ENCODE measurements at places on chromosomes 1 and 21.

DNA sequence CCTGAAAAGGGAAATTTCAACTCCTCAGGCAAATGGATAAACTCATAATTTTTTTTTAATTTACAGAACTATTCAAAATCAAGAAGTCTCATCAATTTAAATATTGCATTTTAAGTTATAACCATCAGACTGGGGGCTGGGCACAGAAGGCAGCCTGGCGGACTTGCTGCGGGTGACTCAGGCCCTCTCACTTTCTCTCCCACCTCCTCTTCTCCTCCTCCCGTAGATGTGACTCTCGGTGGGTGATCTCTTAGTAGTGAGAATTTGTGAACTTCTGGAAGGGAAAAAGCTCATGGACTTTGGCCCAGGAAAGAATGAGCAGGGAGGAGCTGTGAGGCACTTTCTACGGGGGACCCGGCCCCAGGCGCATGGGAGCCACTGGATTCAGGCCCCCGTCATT, 32.9 kb downstream of the CLIC6 start:
- no peak for DNase-seq

DNA sequence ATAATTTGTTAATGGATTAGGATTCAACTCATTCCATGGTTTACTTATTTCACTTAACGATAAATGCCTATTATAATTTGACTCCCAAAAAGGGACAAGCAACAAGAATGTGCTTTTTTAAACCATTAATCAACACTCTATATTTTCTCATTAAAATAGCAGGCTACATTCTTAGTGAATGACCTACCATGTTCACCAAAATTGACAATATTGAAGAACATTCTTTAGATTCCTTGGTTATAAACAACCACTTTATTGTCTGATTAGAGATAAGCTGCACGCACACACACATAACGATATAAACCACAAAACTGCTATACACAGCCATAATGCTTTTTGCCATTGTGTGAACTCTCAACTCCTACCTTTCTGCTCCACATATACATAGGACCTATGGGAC, 75.4 kb upstream of the LRRC7 start:
- no peak for DNase-seq

DNA sequence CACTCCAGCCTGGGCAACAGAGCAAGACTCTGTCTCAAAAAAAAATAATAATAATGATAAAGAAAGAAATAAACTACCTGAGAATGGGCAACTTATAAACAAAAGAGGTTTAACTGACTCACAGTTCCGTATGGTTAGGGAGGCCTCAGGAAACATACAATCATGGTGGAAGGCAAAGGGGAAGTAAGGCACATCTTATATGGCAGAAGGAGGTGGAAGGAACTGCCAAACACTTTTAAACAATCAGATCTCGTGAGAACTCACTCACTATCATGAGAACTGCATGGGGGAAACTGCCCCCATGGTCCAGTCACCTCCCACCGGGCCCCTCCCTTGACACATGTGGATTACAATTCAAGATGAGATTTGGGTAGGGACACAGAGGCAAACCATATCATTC, 6.3 kb upstream of the EGLN1 start:
- no peak for DNase-seq

DNA sequence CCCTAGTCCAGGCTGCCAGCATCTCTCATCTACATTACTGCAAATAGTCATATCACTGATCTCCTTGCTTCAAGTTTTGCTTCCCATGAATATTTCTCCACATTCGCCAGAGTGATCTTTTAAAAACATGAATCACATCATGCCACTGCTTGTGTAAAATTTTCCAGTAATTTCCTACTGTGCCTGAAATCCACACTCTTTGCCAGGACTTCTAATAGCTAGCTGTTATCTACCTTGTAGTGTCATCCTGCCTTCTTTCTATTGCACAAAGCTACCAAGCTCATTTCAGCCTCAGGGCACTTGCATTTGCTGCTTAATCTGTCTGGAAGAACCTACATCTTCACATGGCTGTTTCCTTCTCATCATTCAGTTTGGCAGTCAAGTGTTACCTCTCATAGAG, 33.9 kb upstream of the ZNF362 start:
- no peak for DNase-seq

GRCh38 chr1:94245747-94246438, 8.5 kb upstream of the ARHGAP29 start:
- no peak for DNase-seq

DNA sequence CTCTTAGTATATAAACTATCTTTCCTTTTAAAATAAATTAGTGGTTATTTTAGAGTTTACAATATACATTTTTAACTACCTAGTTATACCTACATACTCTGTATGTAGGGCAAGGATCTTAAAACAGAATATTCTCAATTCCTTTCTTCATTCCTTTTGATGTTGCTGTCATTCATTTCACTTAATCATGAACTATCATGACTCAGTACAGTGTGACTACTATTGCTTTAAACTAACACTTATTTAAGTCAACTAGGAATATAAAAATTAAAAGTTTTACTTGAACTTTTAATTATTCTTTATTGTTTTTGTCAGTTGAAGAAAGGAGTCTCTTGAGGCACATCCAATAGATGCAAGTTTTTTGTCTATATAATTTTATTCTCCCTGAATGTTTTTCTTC, 726.4 kb downstream of the BRINP3 start:
- no peak for DNase-seq

GRCh38 chr1:178682886-178683285, 42.2 kb upstream of the RALGPS2 start:
- DNase-seq = no peak

GRCh38 chr1:26570287-26570686, 40.7 kb downstream of the RPS6KA1 start:
- no peak for DNase-seq

GRCh38 chr1:26597629-26598039, 68.1 kb downstream of the RPS6KA1 start:
- DNase-seq = no peak

DNA sequence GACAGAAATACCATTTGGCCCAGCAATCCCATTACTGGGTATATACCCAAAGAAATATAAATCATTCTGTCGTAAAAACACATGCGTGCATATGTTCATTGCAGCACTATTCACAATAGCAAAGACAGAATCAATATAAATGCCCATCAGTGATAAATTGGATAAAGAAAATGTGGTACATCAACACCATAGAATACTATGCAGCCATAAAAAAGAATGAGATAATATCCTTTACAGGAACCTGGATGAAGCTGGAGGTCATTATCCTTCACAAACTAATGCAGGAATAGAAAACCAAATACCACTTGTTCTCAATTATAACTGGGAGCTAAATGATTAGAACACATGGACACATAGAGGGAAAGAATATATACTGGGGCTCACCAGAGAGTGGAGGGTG, 109.6 kb upstream of the SLC35F3 start:
- DNase-seq = no peak

GRCh38 chr1:19395678-19396192, 83.6 kb downstream of the SLC66A1 start:
- no peak for DNase-seq

- no peak for DNase-seq
These were observed 121.2 kb downstream of the NRIP1 start for GRCh38 chr21:14943616-14944015.
